ENCODE measurements at places on chromosomes 4 and X.

DNA sequence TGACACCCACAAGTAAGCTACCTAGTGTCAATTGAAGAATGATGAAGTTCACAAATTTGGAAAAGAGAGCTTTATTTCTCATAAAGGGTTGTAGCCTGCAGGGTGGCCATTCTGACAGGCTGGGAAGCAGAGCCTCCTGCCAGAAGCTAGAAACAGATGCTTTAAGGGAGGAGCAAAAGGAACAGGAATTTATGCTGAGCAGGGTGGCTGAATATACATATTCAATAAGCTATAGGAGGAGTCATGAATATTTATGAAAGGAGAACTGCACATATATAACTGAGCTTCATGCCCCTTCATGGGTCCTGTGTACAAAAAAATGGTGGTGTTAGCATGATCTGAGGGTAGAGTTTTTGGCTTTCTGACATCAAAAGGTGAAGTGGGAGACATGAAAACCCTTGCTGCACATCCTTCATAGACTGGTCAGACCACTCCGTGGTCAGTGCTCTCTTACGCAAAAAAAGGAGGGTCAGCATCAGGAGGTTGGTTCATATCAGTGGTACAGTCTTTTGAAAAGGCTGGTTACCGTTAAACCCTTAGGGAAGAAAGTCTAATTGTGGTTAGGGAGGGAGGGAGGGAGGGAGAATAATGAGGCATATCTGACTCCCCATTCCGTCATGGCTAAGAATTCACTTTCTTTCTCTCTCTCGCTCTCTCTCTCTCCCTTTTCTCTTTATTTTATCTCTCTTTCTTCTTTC lies 121.4 kb downstream of the LUZP4 start:
- DNase-seq: no peak

DNA sequence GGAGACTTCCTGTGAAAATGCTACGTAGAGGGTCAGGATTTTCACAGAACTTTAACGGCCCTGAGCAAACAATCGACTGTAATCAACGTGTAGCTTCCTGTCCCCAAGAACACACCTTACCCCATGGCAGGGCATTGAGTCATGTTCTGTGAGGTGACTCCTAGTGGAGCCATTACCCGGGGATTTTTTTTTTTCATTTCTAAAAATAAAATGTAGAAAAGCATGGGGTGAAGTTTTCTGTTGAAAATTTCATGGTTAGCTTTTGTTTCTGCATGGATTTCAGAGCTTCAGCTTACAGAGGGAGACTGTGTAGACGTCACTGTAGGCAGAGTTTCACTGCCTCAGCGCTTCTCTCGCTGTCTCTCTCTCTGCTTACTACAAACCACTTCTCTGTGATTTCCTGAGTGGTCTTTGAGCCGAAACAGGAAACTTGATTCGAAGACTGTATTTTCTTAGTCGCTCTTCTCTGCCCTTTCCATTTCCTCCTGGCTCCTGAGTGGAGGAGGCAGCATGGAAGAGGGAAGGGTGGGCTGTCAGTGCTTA lies 111.7 kb downstream of the NFKB1 start:
- DNase-seq: peak; percentile 30

DNA sequence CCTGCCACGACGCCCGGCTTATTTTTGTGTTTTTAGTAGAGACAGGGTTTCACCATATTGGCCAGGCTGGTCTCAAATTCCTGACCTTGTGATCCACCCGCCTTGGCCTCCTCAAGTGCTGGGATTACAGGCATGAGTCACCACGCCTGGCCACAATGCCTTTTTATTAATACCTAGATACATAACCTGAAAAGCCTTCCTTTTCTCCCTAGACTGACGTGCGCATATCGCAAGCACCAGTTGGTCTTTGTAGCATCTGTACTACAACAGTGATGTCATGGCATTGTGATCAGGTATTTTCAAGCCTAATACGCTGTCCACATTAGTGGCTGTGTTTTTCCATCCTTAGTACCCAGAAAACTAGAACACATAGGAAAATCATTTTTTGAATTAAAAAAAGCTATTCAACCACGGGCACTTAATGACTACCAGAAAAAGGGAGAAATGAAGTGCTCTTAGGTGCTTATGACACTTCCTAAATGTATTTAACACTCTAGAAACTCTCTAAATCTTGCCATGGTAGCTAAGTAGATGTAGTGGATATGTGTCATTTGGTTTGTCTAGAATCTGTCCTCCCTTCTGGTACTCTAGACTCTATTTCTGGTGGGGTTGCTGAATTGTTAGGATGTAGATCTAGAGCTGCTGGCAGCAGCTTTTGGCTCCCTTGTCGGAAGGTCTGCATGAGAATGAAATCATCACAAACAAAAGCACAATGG lies 707.8 kb downstream of the STIM2 start:
- DNase-seq: no peak

GRCh38 chr4:159946983-159947615 lies 844.2 kb downstream of the RAPGEF2 start:
- no peak for DNase-seq

- DNase-seq: no peak
Observed at GRCh38 chrX:150543230-150544155, 24.9 kb upstream of the MTM1 start.

GRCh38 chr4:55249476-55249875 lies 96.6 kb upstream of the SRD5A3 start:
- no peak for DNase-seq

- no peak for DNase-seq
Observed at GRCh38 chrX:49238735-49239134, 3.5 kb downstream of the CCDC22 start.

Measured in stimulated activated CD4-positive, alpha-beta T cell treated with anti-CD3 and anti-CD28 coated beads, Interleukin-4, amount 100 ng/mL, for 48 hours (primary cell).